ENCODE measurements at places on chromosomes 3 and 15.

GRCh38 chr15:101540480-101541239 is 51.2 kb upstream of the PCSK6 start:
- DNase-seq = no peak

- DNase-seq = no peak
Measured at GRCh38 chr3:189576486-189576885, 54.7 kb upstream of the TP63 start.

GRCh38 chr3:130948001-130948773 is 54.3 kb downstream of the ATP2C1 start:
- DNase-seq = no peak

DNA sequence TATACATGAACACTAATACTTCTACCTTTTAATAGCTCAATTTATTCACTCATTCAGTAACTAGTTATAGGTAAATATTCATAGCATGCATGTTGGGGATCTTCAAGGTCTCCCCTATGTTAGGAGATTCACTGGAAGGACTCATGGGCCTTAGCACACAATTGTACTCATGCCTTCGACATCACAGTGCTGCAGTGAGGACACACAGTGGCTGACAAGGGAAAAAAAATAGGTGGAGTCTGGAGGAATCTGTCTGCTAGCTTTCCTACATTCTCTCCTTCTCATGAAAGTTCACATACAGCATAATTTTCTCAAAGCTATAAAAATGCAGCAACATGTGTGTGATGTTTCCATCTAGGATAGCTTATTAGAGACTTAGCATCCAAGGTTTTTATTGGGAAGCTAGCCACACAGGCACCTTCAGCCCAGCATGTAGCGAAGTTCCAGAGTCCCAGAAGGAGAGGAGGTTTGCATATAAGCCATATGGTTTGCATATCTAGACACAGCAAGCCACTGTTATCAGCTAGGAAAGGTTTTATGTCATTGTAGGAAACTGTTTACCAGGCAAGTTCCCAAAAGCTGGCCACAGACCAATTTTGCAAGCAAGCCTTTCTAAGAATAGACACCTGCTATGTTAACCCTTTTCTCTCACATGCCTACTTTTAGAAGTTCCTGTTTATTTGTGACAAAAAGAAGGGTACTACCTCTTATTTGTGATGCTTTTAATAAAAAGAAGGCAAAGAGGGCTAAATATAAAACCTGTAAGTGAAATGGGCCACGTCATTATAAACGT is 46.4 kb downstream of the MORC1 start:
- DNase-seq = no peak

- no peak for DNase-seq
Measured at GRCh38 chr3:149992416-149993058, 21.8 kb upstream of the PFN2 start.
